ENCODE measurements at places on chromosomes 5 and 9.

DNA sequence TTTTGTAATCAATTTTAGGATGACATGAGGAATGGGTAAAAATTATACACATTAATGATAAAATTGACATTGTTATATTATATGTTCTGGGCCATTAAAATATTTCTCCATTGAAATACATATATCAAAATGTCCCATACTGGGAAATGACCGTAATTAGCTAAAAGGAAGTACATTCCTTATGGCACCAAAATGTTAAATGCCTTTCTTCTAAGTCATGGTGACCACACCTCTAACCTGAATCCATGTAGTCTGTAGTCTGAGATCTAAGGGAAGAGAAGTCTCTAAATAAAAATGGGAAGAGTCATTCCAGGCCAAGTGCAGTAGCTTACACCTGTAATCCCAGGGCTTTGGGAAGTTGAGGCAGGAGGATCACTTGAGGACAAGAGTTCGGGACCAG is 10.0 kb upstream of the GDA start:
- no peak for DNase-seq

DNA sequence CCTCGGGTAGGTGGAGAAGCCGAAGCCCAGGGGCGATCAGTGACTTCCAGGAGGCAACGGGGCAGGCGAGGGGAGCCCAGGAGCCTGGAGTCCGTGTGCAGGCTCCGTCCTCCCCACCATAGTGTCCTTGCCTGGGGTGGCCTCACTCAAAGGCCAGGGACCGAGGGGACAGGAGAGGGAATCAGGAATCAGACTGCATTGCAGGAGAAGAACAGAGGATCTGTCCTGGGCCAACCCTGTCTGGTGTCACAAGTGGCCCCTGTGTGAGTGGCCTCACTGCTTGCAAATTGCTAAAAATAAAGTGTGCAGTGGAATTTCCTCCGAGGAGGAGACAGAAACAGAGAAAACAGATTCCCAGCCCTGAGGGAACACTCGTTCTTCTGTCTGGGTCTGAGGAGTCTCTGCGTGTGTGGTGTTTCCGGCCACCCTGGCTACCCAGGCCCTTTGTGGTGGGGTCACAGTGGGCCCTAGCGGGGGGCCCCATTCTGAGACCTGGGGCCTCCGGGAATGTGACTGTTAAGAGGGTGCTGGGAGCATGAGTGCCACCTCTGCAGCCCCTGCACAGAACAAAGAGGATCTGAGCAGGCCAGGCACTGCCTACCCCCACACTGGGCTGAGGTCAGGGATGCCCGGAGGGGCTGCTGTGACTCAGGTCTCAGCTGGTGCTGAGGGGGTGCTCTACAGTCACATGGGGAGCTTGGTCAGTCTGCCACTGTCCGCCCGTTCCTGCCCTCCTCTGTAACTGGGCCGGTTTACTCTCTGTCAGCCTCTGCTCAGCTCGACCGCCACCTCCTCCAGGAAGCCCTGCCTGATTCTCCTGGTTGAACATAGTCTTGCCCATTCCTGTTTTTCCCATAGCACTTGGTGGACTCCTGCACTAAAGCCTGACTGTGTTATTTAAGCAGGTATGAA is 7.4 kb downstream of the TRAF1 start:
- DNase-seq: no peak

GRCh38 chr5:96377597-96377996 is 55.5 kb downstream of the PCSK1 start:
- no peak for DNase-seq

GRCh38 chr9:133103183-133103986 is 17.7 kb downstream of the RALGDS start:
- peak; percentile 42 for DNase-seq

GRCh38 chr9:6543204-6543603 is 102.3 kb downstream of the GLDC start:
- no peak for DNase-seq

DNA sequence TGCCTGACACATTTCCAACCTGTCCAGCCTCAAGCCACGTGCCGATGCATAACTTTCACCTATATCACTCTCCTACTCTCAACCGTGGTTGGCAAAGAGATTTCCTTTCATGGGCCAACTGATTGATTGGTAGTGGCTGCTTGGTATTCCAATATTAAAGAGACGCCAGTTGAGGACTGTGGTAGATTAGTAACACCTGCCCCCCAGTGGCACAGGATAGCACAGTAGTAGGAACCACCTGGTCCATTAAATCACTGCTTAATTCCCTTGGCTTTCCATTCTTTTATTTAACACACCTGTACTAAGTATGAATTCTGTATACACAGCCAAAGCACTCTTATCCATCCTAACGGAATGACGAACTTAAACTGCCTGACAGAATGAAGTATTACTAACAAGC is 19.1 kb upstream of the FOXB2 start:
- DNase-seq: no peak

DNA sequence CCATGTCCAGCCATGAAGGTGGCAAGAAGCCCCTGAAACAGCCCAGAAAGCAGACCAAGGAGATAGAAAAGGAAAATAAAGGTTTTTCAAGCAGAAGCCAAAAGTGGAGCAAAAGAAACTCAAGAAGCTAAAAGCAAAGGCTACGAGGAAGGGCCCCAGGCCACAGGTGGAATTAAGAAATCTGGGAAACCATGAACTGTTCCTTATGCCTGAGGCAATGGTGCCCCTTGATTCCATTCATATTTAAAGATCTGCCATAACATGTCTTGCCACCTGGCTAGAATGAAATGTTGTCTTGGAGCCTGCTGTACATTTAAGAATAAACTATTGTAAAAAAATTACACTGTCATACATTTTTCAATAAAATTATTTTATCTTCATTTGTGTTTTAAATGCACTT is 59.5 kb upstream of the TARS1 start:
- DNase-seq: no peak

GRCh38 chr9:108850293-108850897 is 5.4 kb downstream of the ACTL7B start:
- DNase-seq: no peak

- no peak for DNase-seq
Observed at GRCh38 chr5:179472641-179473040, 77.7 kb upstream of the RUFY1 start.

DNA sequence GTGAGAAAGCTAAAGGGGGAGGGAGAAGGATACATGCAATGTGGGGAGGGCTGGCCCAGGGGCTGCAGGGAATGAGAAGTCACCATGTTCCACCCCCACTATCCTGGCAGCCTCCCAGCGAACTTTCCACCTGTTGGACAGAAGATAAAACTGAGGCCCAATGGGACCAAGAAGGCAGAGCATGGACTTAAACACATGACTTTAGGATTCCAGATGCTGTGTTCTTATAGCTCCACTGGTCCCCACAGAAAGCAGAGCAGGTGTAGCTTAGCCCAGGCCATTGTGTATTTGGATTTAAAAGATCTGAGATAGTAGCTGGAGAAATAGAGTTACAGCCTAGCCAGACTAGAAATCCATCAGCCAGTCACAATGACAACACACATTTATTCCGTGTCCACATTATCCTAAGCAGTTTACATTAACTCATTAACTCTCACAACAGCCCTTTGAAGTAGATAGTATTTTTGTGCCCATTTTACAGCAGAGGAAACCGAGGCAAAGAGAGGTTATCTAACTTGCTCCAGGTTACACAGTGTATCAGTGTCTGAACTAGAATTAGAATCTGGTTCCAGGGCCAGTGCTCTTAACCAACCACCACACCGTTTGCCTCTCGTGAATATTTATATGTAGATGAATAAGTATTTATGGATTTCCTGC is 121.0 kb downstream of the RGS3 start:
- DNase-seq: no peak

GRCh38 chr5:145362266-145362665 is 472.9 kb downstream of the PRELID2 start:
- no peak for DNase-seq

- DNase-seq: no peak
Observed at GRCh38 chr5:141683596-141684141, 1.6 kb upstream of the ARAP3 start.

- no peak for DNase-seq
Observed at GRCh38 chr5:109573256-109573655, 116.5 kb upstream of the MAN2A1 start.

DNA sequence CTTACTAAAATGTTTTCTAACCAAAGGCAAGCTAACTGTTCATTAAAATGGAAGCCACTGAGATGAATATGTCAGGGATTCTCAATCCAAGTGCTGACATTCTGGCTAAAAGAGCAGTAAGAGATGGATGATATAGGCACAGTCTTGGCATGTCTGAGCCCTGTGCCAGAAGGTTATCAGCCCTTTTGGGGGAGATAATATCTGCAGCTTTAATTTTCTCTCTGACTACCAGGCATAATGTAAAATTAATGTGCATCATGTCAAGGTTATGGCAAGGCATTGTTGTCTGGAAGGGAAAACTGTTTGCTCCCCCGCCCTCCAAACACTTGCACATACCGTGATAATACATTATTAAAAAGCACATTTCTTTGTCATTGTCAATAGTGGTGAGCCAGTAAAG is 609.8 kb downstream of the ZNF608 start:
- DNase-seq: no peak

DNA sequence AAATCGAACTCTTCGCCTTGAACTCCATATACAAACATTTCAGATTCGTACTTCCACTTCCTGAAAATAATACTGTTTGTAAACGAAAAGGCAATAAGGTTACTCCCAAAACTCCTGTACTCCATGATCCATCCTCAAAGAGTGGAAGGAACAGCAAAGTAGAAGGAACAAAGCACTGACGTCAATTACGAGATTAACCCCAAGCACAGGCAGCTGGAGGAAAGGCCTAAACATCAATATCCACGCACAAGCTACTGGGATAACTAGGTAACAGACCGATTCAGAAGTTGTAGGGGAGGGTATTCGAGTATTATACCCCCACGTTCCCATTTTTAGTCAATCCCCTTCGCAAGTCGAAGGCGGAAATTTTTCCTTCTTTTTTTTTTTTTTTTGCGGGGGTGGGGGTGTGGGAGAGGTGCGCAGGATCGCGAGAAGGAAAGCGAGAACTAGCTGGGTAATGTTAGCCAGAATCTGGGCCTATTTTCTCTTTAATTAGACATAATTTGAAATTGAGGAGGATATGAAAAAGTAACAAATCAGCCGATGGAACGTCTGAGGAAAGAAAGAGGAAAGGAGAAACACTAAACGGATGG is 909 bp downstream of the AFF4 start:
- peak; percentile 81 for DNase-seq

DNA sequence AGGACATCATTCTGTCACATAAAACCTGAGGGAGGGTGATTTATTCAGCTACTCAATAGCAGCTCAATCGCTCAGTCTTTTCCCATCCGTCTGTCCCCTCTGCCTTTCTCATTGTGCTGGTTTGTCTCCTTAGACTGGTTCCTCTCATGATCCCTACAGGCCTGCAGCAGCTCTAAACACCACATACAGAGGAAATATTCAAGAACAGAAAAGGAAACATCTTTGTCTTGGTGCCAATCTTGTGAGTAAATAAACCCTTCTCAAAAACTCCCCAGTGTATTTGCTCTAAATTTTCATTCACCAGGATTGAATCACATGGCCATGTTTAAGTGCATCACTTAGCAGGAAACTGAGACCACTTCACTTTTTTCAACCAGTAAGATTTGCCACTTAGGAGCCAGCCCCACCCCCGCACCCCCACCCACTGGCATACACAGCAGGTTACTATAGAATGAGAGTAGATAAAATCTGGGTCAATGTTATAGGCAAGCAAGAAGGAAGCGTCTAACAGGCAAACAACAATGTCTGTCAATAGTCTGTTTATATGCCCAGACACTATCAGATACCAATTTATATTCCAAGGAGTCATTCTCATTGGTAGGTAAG is 895.5 kb upstream of the DMAC1 start:
- DNase-seq: no peak

DNA sequence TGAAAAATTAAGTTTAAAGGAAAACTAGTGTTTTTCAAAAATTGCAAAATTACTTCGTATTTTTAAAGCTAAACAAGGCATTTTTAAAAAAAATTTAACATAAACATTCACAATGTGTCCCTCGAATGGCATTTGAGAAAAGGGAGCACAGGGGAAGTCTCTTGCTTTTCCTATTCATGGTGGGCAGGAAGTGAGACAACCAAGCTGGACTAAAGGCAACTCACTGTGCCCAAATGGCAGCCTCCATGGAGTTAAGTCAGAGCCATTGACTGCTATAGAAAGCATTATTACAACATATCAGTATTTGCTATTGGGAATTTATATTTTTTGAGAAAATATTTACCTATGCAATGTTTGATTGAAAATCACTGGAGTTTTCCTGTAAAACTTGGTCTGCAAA is 8.3 kb downstream of the HNRNPH1 start:
- no peak for DNase-seq

DNA sequence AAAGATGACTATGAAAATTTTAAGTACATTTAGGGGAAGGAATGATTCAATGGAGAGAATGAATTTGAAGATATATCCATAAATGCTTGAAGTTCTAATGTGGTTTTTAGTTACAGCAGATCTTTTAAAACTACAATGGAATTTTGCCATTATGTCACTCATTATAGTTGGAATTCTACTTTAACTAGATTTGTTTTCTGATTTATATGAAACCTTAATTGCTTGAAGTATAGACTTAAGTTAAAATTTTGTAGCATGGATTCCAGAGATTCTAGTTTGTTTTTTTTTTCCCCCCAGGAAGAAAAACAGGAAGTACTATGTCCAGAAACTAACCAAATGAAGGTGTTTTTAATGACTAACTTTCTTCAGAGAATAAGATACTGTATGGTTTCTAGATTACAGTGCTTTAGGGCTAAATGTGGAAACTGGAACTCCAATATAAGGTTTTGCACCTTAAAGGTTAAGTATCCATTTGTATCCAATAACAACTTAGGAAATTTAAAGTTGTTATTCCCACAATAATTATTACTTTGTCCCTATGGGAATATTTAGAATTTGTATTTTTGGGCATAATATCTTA is 70.3 kb downstream of the ZSWIM6 start:
- no peak for DNase-seq

DNA sequence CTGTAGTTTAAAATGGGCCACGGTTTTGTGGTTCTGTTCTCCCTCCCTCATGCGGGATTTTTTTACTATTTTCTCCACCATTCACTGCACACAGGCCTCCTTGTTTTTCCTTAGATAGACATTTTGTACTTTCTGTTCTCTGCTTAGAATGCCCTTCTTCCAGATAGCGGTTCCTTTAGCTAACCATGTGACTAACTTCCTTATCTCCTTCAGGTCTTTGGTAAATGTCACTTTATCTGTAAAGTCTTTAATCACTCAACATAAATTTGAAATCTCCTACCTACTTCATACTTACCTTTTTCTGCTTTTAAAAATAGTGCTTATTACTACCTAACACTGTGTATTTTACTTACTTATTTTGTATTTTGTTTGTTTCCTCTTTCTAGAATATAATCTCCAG is 15.0 kb downstream of the FER start:
- DNase-seq: no peak
